ENCODE measurements at places on chromosomes 7 and 10.

- H3K4me3 ChIP-seq, result peak overlapping the region; percentile 74
- no peaks in the 10 kb centered on the region for H3K27me3 ChIP-seq
- no peak overlapping the region for H3K27ac ChIP-seq
- no peaks in the 10 kb centered on the region for H3K36me3 ChIP-seq
- H3K4me1 ChIP-seq, result peaks cover 3% of the 10 kb centered on the region
These were observed 541 bp downstream of the ELMO1 start for GRCh38 chr7:37448011-37448635.

DNA sequence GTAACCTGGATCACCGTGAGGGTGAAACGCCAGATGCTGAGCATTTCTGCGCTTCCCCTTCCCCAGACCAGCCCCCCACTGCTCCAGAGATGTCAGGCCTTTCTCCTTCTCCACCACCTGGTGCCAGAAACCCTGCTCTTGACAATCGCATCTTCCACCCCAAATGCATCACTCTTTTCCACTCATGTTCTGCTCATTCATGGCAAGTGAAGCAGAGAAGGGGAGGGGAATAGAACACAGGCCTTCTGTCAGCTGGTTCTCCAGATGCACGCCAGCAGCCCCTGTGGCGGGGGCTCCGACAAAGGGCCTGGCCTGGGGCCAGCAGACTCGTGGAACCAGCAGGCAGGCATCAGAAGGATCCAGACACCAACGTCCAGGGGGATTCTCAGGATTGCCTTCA is 68.5 kb upstream of the SVIL start:
- no peaks in the 10 kb centered on the region for H3K4me1 ChIP-seq
- no peaks in the 10 kb centered on the region for H3K27me3 ChIP-seq
- no peak overlapping the region for H3K27ac ChIP-seq
- DNase-seq, result no peak

DNA sequence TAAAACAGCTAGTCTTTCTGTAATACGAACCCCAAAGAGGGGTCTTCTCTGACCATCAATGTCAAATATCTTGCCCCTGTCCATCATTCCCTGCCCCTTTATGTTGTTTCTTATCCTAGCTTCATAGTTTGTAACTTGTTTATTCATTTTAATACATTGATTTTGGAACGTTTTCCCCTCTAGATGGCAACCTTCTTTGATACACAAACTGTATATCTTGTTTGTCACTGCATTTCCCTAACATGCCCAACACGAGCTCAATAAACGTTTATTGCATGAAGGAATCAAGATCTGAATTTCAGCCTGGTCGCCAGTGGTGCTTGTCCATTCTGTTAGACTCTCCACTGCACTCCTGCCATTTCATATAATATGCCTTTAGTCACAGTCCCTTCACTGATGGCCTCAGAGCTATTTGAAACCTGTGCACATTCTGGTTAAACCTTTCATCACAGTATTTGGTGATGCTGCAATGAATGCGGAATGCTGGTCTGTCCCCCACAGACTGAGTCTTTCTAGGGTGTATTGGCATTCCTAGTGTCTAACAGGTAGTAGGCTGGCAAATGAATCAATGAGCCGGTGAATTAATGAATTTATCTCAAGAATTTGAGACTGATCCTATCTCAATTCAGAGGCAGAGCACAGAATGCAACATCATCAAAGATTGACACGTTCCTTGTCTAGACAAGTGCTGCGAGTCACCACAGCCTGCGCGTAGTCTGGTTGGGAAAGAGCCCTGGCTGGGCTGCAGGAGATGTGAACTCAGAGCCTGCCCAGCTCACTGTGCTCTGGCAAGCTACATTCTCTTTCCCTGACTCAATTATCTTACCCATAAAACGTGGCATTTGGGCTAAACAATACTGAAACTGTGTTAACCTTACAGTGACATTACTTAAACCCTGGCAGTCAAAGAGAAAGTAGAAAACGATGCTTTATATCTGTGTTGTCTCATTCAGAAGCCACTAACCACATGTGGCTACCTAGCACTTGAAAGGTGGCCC is 55.2 kb upstream of the FRMD4A start:
- no peak overlapping the region for H3K27ac ChIP-seq
- H3K36me3 ChIP-seq, result no peaks in the 10 kb centered on the region
- peak; percentile 13 for DNase-seq
- no peaks in the 10 kb centered on the region for H3K27me3 ChIP-seq
- H3K4me3 ChIP-seq, result no peak overlapping the region

- no peaks in the 10 kb centered on the region for H3K27me3 ChIP-seq
- H3K27ac ChIP-seq, result no peak overlapping the region
- DNase-seq, result no peak
These were observed 128.3 kb upstream of the MKI67 start for GRCh38 chr10:128254476-128254875.

GRCh38 chr7:28183627-28184026 is 3.0 kb upstream of the JAZF1 start:
- H3K4me3 ChIP-seq, result no peak overlapping the region
- no peaks in the 10 kb centered on the region for H3K4me1 ChIP-seq
- H3K36me3 ChIP-seq, result no peaks in the 10 kb centered on the region

DNA sequence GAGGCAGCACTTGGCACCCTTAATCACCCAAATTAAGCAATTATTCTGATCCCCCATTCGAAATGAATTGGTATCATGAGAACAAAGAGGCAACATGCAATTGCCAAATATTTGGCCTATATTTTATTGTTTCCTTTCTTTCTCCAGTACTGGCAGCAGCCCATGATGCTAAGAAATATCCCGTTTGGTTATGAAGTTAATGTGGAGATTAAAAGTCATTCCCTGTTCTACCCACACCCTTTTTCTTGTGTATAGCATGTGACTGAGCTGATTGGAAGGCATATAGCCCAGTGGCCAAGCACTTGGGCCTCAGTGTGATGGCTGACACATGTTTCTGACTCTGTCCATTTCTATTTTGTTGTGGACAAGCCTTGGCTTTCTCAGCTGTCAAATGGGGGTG is 692.3 kb upstream of the GALNT17 start:
- DNase-seq, result no peak
- no peak overlapping the region for H3K4me3 ChIP-seq
- no peaks in the 10 kb centered on the region for H3K4me1 ChIP-seq

GRCh38 chr7:140564643-140565042 is 76.0 kb downstream of the DENND2A start:
- H3K36me3 ChIP-seq, result no peaks in the 10 kb centered on the region
- no peak for DNase-seq
- no peak overlapping the region for H3K27ac ChIP-seq
- H3K27me3 ChIP-seq, result no peaks in the 10 kb centered on the region
- H3K4me3 ChIP-seq, result no peak overlapping the region

DNA sequence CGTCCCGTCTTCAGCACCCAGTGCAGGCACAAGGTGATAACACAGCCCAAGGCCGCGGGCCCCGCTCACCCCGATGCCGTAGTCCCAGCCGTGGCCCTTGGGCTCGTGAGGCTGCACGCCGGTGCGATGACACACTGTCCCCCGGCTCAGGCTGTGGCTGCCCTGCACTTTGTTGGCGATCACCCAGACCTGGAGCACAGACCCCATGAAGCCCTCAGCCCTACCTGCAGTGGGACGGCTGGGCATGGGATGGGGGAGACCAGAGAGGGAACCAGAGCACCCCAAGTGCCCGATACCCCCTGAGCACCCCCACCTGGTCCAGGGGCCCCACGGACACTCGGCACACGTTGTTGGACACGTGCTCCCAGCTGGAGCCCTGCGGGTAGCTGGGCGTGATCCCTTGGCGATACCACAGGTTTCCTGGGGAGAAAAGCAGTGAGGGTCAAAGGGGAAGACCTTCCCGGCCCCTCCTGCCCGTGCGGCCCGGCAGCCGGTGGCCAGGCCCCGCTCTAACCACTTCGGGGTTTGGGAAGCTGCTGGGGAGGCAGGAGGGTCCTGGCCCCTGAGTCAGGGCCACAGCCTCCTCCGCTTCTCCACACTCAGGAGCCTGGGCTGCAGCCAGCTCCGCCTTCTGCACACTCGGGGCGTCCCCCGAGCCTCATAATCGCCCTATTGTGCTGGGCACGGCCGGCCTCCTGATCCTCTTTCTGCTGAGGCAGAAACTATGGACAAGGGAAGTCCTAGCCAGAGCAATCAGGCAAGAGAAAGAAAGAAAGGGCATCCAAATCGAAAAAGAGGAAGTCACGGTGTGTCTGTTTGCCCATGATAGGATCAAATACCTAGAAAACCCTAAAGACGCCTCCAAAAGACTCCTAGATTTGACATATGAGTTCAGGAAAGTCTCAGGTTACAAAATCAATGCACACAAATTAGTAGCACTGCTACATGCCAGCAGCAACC is 6.7 kb downstream of the BHLHA15 start:
- H3K36me3 ChIP-seq, result no peaks in the 10 kb centered on the region
- H3K27ac ChIP-seq, result no peak overlapping the region
- H3K27me3 ChIP-seq, result no peaks in the 10 kb centered on the region
- no peaks in the 10 kb centered on the region for H3K4me1 ChIP-seq
- H3K4me3 ChIP-seq, result no peak overlapping the region

DNA sequence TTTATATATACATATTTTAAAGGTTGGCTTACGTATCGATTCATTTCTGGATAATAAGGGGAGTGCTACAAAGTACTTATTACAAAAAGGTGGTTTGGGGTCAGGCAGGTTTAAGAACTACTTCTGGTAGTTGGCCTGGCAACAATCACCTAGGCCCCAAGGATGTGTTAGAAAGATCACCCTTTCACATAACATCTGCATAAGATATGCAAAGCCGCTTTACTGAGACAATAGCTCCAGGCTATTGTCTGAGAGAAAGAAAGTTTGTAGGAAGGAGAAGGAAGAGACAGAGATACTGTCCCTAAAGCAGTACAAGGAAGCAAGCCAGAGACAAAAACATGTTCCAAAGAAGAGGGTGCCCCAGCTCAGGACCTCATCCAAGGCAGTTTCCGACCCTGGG is 6.2 kb downstream of the PAXIP1 start:
- no peak overlapping the region for H3K4me3 ChIP-seq
- peaks cover 8% of the 10 kb centered on the region for H3K36me3 ChIP-seq

DNA sequence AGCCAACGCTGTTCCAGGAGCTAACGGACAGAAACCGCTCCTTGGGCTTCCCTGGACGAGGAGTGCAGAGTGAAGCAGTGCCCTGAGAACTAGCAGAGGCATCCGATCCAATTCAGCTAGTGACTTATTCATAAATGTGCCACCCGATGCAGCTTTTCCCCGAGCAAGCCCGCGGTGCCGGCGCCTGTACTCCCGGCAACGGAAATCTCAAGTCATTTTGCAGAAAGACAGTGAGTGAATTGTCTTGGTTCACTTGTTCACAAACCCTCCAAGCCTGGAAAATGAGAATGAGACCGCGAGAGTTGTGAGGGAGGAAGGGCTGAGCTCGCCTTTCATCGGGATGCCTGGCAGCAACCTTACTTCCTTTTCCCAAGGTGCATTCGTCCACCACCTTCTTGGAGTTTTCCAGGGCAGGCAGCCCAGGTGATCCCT is 87.5 kb downstream of the COBL start:
- no peak for DNase-seq
- no peaks in the 10 kb centered on the region for H3K36me3 ChIP-seq
- H3K4me3 ChIP-seq, result no peak overlapping the region
- no peak overlapping the region for H3K27ac ChIP-seq
- no peaks in the 10 kb centered on the region for H3K27me3 ChIP-seq

GRCh38 chr10:79392506-79393176 is 45.4 kb downstream of the PPIF start:
- no peaks in the 10 kb centered on the region for H3K4me1 ChIP-seq
- no peak overlapping the region for H3K4me3 ChIP-seq
- DNase-seq, result no peak
- no peaks in the 10 kb centered on the region for H3K27me3 ChIP-seq
- H3K36me3 ChIP-seq, result no peaks in the 10 kb centered on the region

DNA sequence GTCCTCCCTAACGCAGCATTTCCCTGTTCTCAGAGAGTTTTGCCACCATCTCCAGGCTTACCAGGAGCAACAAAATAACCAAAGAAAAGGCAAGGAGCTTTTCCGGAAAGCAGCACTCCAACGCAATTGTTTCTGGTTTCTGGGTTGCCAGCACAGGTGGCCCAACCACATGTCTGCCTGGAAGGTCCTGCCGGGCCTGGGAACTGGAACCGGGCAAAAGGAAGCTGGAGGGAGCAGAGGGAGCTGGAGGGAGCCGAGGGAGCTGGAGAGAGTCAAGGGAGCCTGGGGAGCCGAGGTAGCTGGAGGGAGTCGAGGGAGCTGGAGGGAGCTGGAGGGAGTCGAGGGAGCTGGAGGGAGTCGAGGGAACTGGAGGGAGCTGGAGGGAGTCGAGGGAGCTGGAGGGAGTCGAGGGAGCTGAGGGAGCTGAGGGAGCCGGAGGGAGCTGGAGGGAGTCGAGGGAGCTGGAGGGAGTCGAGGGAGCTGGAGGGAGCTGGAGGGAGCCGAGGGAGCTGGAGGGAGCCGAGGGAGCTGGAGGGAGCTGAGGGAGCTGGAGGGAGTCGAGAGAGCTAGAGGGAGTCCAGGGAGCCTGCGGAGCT is 54.6 kb downstream of the STK32C start:
- H3K27ac ChIP-seq, result no peak overlapping the region
- H3K27me3 ChIP-seq, result no peaks in the 10 kb centered on the region
- H3K4me1 ChIP-seq, result peaks cover 2% of the 10 kb centered on the region

- H3K27me3 ChIP-seq, result no peaks in the 10 kb centered on the region
- H3K27ac ChIP-seq, result no peak overlapping the region
- no peaks in the 10 kb centered on the region for H3K4me1 ChIP-seq
- H3K4me3 ChIP-seq, result no peak overlapping the region
- no peak for DNase-seq
These were observed 50.7 kb downstream of the PDGFA start for GRCh38 chr7:468681-469562.

- no peaks in the 10 kb centered on the region for H3K36me3 ChIP-seq
- H3K27me3 ChIP-seq, result no peaks in the 10 kb centered on the region
- H3K4me3 ChIP-seq, result no peak overlapping the region
- H3K27ac ChIP-seq, result no peak overlapping the region
- no peaks in the 10 kb centered on the region for H3K4me1 ChIP-seq
These were observed 87.9 kb downstream of the STRA8 start for GRCh38 chr7:135321556-135321955.

- no peak overlapping the region for H3K4me3 ChIP-seq
- no peaks in the 10 kb centered on the region for H3K27me3 ChIP-seq
- H3K36me3 ChIP-seq, result no peaks in the 10 kb centered on the region
- DNase-seq, result no peak
- H3K4me1 ChIP-seq, result no peaks in the 10 kb centered on the region
These were observed 18.3 kb upstream of the TNPO3 start for GRCh38 chr7:129073204-129073603.

All from H1 (cell line).